Fibroblast of the conjunctiva (primary cell): ENCODE measurements at places on chromosomes 7 and 10.

DNA sequence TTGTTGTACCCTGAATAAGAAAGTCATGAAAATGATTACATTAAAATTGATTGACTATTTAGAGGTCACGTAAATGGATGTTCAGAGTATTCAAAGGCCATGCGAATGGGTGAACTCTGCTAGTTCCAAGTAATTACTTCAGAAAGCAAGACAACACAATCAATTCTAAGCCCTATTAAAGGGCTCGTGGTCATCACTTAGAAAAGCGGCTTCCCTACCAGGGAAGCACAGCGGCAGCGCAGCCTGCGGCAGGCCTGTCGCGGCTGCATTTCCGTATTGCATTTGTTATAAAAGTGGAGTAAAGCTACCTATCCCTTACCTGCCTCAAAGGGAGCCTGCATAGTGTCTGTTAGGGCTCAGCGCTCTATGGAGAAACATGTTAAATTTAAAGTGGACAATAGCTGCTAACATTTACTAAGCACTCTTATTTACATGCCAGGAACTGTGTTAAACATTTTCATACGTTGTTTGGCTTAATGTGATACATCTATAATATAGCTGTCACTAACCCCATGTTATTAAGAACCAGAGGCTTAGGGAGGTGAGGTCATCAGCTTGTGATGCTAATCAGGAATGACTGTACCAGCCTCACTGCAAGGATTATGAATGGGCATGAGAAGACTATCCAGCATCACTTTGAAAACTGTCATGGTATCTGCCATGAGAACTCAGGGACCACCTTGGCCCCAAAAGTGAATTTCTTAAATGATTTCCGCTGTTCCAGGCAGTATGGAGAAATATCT, 187.5 kb downstream of the CELF2 start:
- no peak for DNase-seq

DNA sequence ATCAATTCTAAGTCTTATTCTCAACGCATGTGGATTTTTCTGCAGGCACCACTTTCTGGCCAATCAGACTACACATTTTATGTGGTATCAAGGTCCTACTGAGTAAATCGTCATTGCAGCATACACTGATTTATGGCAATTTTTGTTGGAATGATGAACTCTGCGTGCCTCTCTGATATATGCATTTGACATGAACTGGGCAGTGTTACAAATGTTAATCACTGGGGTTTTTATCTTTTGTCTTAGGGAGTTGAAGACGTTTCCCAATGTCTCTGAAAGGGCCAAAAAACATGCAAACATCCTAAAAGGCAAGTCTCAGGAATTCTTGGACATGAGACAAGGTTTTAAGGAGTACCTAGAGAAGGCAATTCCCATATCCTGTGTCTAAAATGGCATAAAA, 809.5 kb upstream of the CELF2 start:
- no peak for DNase-seq

DNA sequence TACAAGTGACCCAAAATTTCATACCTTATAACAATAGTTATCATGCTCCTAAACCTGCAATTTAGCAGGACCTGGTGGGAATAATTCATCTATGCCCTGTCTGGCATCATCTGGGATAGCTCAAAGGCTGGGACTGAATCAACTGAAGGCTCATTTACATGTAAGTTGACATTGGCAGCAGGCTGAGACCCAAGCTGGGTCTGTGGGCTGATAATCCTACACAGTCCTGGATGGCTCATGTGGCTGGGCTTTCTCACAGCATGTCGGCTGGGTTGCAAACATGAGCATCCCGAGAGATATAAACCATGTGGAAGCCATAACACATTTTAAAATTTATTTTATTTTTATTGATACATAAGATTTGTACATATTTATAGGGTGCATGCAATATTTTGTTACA, 19.5 kb upstream of the ABCB5 start:
- DNase-seq = no peak

- no peak for DNase-seq
These were observed 194.0 kb upstream of the PPP1R3A start for GRCh38 chr7:114112806-114113205.

GRCh38 chr7:70645876-70646351, 486.0 kb upstream of the GALNT17 start:
- no peak for DNase-seq

DNA sequence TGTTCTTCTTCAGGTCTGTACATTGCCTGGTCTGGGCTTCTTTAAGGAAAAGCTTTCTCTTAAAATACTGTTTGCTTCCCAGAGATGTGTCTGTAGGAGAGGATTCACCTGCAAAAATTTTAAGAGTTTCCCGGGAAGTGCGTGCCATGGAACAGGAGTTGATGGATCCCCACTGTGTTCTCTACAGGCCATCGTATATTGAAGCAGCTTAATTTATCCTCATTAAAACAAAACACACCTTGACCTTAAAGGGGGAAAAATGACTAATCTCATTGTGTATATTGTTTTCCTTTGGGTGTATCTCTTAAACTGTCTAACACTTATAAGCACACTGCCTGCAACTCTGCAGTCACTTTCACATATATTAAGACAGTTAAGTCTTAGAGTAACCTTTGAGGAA, 111.4 kb downstream of the ST7 start:
- DNase-seq = no peak

- DNase-seq = no peak
These were observed 61.7 kb downstream of the PWWP2B start for GRCh38 chr10:132458586-132459300.

DNA sequence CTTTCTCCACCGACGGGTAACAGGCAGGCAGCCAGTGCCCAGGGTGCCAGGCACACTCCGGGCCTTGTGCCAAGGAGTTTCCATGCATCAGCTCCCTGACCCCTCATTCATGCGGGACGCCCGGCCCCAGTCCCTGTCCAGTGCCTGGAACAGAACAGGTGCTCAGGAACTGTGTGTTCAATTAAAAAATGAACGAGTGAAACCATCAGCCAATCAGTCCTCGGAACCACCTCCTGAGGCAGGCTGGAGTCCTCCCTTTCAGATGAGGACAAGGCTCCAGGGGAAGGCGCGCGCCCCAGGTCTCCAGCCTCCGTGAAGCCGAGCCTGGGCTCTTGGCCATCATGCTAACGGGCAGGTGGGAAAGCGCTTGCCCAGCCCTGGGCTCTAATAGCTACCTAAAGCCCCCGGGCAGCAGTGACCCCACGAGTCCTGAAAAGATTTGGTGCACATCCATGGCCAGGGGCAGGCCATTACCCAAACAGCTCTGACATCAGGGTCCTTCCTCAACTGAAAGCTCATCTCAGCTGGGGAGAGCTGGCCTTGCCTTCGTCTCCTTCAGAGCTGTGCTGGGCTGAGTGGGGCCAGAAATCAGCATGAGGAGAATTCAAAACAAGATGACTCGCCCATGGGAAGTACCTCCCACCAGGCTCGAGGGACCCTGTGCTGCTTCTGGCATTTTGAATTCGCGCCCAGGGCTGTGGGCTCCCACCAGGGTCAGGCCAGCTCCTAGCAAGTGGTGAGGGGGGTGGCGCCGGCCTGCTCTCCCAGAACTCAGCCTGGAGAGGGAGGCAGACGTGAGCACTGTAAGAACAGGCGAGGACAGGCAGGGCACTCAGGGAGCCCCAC, 200.5 kb downstream of the MAD1L1 start:
- no peak for DNase-seq

DNA sequence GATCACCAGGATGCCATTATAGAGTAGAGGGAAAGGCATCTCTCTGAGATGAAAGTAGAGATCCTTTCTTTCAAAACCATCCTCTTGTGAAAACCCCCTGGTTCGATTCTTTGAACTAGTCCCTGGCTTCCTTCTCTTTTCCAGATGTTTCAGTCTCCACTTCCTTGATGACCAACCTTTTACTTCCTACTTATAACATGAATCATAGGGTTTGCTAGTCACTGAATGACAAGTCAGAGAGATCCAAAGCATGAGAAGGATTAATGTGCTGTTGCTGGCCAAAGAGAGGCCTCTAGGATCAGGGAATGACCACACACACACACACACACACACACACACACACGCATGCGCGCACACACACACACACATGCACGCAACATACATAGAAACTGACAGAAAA, 161.1 kb upstream of the FRMD4A start:
- DNase-seq = no peak

DNA sequence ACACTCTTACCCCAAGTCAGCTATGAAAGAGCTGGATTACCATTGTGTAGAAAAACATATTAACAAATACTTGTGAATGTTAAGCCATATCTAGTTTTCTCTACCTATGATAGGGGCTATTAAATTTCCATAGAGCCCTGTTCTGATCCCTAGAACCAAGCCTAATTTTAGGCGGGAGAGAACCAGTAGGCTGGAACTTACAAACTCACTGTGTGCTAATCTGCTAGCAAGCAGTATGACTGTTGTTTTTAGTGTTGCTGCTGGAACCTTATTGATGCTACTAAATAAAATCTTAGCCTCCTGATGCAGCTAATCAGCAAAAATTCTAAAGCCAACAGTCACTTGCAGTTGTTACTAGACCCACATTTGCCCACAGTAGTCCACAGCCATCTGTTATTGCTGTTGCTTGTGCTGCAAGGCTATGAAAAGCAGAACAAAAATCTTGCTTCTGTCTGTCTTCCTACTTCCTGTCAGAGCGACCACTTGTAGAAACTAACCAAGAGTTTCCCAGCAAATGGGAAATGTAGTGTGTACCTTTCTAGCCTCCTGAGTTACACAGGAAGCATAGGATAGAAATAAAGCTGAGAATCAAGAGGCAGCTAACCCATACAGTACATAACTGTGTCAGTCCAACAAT, 368.4 kb downstream of the ARL4A start:
- no peak for DNase-seq

GRCh38 chr10:14447094-14447839, 116.5 kb upstream of the FRMD4A start:
- DNase-seq = no peak

- no peak for DNase-seq
These were observed 93.5 kb upstream of the LANCL2 start for GRCh38 chr7:55271661-55272060.

GRCh38 chr7:32658467-32658869, 163.2 kb downstream of the AVL9 start:
- DNase-seq = no peak

DNA sequence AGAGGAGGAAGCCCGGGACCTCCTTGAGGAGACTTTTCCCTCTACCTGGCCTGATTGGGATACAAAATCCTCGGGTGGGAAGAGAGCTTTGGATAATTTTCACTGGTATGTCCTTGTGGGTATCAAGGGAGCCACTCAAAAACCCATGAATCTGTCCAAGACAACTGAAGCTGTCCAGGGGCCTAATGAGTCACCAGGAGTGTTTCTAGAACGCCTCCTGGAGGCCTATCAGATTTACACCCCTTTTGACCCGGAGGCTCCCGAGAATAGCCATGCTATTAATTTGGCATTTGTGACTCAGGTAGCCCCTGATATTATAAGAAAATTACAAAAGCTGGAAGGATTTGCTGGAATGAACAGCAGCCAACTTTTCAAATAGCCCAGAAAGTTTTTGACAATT, 38.6 kb downstream of the ZNF25 start:
- no peak for DNase-seq

GRCh38 chr7:44738051-44738723, 10.5 kb upstream of the ZMIZ2 start:
- no peak for DNase-seq

GRCh38 chr7:1889556-1890181, 219.6 kb downstream of the ELFN1 start:
- DNase-seq = no peak
